ENCODE measurements at places on chromosomes 7 and 10.
A peak's percentile ranks its signal among the peaks of the same experiment; 100 is the strongest.

- H3K36me3 ChIP-seq: no peaks in the 10 kb centered on the region
- peaks cover 10% of the 10 kb centered on the region for H3K27me3 ChIP-seq
- no peaks in the 10 kb centered on the region for H3K4me1 ChIP-seq
- H3K4me3 ChIP-seq: no peak overlapping the region
- H3K27ac ChIP-seq: no peak overlapping the region
Observed at GRCh38 chr10:97128039-97128492, 57.7 kb downstream of the SLIT1 start.

- peaks cover 5% of the 10 kb centered on the region for H3K27me3 ChIP-seq
- no peaks in the 10 kb centered on the region for H3K4me1 ChIP-seq
- H3K4me3 ChIP-seq: no peak overlapping the region
- DNase-seq: no peak
- no peaks in the 10 kb centered on the region for H3K36me3 ChIP-seq
- H3K27ac ChIP-seq: no peak overlapping the region
Observed at GRCh38 chr10:80351220-80351619, 5.3 kb downstream of the DYDC1 start.

DNA sequence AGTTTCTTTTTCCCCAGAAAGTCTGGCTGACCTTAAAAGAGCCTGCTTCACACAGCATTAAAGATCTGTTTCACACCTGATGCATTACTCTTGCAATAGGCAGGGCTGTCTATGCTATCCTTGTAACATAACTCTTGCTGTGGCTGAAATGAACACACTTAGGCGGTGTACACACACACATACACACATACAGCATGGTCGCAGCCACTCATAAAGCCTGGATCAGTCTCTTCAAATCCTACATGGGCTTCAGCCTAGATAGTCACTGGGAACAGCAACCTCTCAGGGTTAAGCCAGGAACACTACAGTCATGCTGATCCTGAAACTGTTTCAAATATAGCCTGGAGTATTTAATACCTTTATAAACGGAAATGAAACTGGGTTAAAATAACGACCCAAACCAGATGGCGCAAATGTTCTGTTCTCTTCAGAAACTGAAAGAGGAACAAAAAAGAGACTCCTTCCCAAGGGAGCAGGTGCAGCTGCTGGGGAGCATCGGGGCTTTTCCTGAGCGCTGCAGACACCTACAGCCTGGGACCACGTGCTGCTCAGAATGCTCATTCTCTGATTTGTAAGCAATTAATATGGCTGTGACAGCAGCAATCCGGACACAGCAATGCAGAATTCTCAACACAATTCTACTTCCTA, 61.0 kb upstream of the SFMBT2 start:
- H3K36me3 ChIP-seq: no peaks in the 10 kb centered on the region
- DNase-seq: no peak
- H3K4me3 ChIP-seq: no peak overlapping the region
- no peaks in the 10 kb centered on the region for H3K27me3 ChIP-seq
- no peaks in the 10 kb centered on the region for H3K4me1 ChIP-seq

DNA sequence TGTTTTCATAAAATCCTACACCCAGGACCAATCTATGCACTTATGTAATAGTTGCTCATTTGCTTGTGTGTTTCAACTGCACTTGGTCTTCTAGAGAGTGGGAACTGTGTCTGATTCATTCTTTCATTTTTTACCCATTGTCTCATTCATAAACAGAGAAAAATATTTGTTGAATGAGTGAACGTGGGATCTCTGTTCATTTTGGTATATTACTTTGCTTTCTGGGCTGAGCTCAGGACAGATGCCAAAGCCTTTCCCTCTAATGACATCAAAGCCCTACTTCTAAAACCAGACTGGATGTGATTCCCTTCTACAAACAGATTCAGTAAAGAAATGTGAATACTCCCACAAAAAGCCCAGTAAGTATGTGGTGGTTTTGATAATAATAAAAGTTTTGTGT, 145.2 kb downstream of the ST7 start:
- peak; percentile 98 for DNase-seq
- H3K36me3 ChIP-seq: no peaks in the 10 kb centered on the region
- no peaks in the 10 kb centered on the region for H3K27me3 ChIP-seq
- peaks cover 3% of the 10 kb centered on the region for H3K4me1 ChIP-seq
- H3K27ac ChIP-seq: peak overlapping the region; percentile 55
- no peak overlapping the region for H3K4me3 ChIP-seq

DNA sequence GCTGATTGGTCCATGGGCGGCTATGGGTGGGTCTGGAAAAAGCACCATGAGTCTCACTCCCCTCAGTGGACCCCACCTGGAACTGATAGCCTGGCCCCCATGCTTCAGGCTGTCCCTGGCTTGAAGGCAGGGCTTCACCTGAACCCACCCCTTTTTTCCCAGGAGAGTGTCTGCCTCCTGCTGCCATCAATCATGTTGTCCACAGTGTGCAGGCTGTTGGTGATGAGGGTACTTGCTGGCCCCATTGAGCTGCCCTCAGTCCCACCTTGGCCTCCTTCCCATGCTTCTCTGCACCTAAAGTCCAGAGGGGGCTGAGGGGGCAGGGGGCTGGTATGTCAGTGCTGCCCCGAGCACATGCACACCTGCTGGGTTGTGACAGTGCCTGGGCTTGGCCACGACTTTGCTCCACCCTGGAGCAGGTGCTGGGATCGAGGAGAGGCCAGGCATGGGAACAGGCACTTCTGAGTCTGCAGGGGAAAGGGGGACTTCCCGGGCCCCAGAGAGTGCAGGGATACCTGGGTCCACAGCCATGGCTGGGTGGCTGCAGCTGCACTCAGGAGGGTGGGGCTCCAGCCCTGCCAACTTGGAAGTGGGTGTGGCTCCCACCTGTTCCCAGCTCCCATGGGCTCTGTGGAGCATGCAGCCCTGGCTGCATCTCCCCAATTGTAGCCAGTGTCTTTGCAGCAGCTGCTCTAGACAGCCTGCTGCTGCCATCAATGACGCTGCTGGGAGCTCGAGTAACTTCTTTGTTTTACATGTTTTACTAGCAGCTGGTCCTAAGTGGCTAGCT, 56.9 kb downstream of the ADK start:
- no peak overlapping the region for H3K4me3 ChIP-seq
- no peaks in the 10 kb centered on the region for H3K4me1 ChIP-seq
- no peak for DNase-seq
- H3K27ac ChIP-seq: no peak overlapping the region
- no peaks in the 10 kb centered on the region for H3K36me3 ChIP-seq
- no peaks in the 10 kb centered on the region for H3K27me3 ChIP-seq

DNA sequence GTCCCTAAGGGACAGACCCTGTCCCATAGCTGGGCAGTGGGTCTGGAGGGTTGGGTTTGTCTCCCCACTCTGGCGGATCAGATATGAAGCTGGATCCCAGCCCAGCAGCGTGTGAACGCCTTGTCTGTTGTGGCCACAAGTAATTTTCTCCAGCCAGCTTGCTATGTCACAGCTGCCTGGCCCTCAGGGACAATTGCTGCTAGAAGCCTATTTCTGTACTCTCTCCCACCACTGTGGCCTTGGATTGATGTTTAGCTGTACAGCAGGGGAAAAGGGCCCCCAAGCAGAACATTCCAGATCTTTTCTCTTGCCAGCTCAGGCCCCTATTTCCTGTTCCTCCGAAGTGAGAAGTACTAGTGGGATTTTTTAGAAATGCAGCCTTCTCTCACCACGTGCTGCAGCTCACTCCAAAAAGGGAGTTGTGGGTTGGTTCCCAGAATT, 53.5 kb upstream of the WAC start:
- DNase-seq: no peak
- H3K27ac ChIP-seq: no peak overlapping the region
- no peaks in the 10 kb centered on the region for H3K36me3 ChIP-seq
- no peaks in the 10 kb centered on the region for H3K27me3 ChIP-seq
- H3K4me1 ChIP-seq: no peaks in the 10 kb centered on the region

DNA sequence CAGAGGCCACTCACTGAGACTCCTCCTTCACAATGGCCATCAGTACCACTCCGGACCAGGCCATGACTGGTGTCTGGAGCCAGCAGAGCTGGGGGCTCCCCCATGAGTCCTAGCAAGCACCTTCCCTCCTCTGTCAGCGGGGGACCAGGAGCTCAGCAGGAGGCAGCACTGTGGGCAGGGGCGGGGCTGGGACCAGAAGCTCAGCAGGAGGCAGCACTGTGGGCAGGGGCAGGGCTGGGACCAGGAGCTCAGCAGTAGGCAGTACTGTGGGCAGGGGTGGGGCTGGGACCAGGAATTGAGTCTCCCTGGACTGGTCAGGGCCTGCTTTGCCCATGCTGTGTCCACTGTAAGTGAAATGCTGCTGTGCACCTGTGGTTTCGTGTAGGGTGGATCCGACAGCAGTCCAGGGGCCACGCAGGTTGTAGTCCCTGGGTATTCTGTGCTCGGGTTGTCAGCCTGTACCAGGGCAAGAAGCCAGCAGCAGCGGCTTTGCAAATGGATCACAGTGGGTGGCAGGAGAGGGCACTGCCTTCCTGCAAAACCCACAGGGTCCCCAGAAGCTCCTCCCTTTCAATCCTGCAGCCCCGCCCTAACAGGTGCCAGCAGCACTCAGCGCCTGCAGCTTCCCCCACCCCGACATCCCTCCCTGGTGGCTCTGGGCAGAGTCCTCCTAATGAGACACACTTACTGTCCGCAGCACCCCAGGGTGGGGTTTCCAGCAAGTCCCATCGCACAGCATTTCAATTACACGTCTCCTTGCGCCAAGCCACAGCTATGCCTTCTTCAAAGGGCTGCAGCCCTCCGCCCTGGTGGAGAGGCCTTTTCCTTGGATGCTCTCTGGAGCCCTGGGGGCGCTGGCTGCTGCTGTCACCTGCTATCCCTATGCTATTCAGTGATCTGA, 220.5 kb downstream of the TCERG1L start:
- H3K36me3 ChIP-seq: no peaks in the 10 kb centered on the region
- no peak for DNase-seq
- no peaks in the 10 kb centered on the region for H3K4me1 ChIP-seq
- H3K27ac ChIP-seq: no peak overlapping the region
- no peaks in the 10 kb centered on the region for H3K27me3 ChIP-seq

GRCh38 chr10:62243647-62243997, 25.0 kb downstream of the RTKN2 start:
- DNase-seq: no peak
- no peaks in the 10 kb centered on the region for H3K36me3 ChIP-seq
- peaks cover 7% of the 10 kb centered on the region for H3K4me1 ChIP-seq
- H3K27me3 ChIP-seq: no peaks in the 10 kb centered on the region
- peak overlapping the region; percentile 82 for H3K4me3 ChIP-seq

GRCh38 chr10:2049560-2049959, 312.2 kb upstream of the ADARB2 start:
- DNase-seq: no peak
- no peaks in the 10 kb centered on the region for H3K4me1 ChIP-seq
- H3K36me3 ChIP-seq: no peaks in the 10 kb centered on the region
- no peak overlapping the region for H3K27ac ChIP-seq

- H3K4me3 ChIP-seq: no peak overlapping the region
- no peak for DNase-seq
- H3K36me3 ChIP-seq: no peaks in the 10 kb centered on the region
- no peak overlapping the region for H3K27ac ChIP-seq
- H3K27me3 ChIP-seq: no peaks in the 10 kb centered on the region
Observed at GRCh38 chr10:56871160-56871668, 510.2 kb upstream of the ZWINT start.

- no peak overlapping the region for H3K27ac ChIP-seq
- H3K4me3 ChIP-seq: no peak overlapping the region
- H3K27me3 ChIP-seq: no peaks in the 10 kb centered on the region
- no peaks in the 10 kb centered on the region for H3K4me1 ChIP-seq
- peaks cover 3% of the 10 kb centered on the region for H3K36me3 ChIP-seq
Observed at GRCh38 chr7:5403442-5403841, 20.2 kb downstream of the TNRC18 start.
